SW480 (cell line): ENCODE measurements at places on chromosomes 2 and 18.

DNA sequence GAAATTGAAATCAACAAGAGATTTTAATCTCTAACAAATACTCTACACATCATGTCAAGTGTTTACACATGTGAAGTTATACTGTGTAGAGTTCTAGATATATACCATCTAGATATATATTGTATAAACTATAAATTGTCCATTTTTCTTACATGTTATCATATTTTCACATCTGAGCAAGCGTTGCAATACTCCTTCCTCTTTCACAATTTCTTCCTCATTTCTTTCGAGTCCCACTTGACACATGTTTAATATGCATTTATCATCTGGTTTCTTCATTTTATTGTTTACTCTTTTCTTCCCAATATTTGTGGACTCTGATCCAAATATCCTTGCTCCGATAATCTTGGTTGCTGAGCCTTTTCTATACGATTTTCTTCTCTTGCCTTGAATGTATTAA, 50.2 kb downstream of the UNC80 start:
- no peak for DNase-seq

DNA sequence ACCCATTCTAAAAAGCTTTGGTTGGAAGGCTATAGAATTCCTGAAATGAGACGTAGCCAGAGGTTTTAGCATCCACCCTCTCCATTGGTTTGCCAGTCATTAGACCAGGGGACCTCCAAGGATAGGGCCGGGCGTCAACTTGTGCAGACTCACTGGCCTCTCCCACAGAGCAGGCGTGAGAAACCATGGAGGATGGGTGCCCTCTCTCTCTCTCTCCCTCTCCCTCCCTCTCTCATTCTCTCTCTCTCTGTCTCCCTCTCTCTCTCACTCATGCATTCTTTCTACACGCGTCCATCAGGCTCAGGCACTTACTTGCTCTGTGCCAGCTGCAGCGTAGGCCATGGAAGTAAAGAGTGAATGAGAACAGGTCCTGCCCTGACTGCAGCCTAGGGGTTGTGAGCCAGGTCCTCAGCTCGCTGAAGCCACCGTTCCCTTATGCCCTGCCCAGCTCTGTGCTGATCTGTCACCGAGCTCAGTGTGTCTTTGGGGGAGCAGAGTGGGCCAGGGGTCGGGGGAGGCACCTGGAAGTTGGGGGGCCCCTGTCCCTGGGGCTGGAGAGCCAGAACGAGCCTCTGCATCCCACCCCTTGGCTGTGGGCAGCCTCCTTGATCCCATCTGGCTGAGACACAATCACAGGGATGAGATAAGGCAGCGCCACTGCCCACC, 304.4 kb upstream of the HS6ST1 start:
- DNase-seq, result no peak

GRCh38 chr2:26076001-26076587, 42.2 kb downstream of the RAB10 start:
- no peak for DNase-seq

GRCh38 chr18:74834424-74835309, 237.0 kb downstream of the ZNF407 start:
- DNase-seq, result no peak

DNA sequence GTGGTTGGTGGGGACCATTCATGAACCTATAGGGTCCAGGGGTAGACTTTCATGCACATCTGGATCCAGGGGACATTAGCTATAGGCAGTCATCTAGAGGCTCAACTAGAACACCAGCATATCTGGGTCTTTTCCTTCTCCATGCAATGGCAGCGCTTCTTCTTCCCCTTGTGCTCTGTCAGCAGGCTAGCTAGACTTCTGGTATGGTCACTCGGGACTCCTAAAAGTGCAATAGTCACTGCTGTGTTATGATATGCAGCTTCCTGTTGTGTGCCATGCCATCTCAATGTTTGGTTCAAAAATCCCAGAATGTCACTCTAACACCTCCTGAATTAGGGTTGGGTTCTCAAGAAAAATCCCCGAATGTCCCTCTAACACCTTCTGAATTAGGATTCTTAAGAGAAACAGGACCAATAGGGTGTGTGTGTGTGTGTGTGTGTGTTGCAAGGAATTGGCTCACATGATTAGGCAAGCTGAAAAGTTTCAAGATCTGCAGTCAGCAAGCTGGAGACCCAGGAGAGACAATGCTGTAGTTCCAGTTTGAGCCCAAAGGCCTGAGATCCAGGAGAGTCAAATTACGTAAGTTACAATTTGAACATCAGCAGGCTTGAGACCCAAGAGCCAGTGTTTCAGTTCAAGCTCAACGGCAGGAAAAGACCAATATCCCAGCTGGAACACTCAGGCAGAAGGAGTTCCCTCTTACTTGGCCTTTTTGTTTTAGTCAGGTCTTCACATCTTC, 97.1 kb upstream of the LTBP1 start:
- no peak for DNase-seq

DNA sequence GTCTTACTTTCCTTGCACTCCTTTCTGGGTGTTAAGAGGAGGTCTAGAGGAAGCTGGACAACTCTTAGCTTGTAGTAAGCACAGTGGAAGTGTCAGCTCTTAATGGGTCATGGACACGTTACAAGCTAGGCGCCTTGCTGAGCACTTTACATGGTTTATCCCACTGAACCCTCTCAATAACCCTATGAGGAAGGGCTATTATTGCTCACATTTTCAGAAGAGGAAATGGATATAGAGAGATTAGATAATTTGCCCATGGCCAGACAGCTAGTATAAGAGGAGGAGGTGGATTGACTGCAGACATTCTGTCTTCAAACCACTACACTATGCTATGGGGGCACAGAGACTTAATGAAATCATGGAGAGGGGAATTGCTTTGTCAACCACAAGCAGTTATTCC, 8.3 kb upstream of the IL1RN start:
- DNase-seq, result no peak

DNA sequence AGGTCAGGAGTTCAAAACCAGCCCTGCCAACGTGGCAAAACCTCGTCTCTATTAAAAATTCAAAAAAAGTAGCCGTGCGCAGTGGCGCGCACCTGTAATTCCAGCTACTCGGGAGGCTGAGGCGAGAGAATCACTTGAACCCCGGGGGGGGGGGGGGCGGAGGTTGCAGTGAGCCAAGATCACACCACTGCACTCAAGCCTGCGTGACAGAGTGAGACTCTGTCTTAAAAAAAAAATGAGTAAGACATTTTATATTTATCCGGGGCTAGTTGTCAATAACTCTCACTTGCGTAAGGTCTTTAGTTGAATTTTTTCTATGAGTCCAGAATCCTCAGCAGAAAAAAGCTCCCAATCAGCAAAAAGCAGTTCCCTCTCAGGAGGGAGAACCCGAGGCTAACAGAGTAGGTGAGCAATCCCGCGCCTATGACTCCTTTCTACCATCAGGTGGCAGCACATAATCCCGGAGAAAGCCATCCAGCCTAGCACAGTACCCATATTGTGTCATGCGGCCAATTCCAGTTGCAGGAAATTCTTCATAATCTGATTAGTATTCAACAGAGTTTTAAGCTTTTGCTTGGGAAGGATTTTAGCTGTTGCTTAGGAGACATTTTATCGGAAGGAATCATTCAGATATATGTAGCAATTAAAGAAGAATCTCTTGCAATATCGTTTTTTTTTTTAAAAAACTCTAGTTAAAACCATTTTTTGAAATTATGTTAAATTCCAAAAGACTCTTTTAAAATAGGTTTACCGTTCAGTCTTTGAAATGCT, 11.9 kb upstream of the CRYGA start:
- DNase-seq, result peak; percentile 75

- DNase-seq, result peak; percentile 87
Observed at GRCh38 chr2:16005816-16006536, 65.6 kb downstream of the MYCN start.

GRCh38 chr18:48888773-48889080, 62.0 kb downstream of the SMAD7 start:
- no peak for DNase-seq

GRCh38 chr2:95377216-95378123, 25.0 kb upstream of the FAHD2A start:
- DNase-seq, result no peak

- no peak for DNase-seq
Observed at GRCh38 chr2:191845248-191845715, 1.6 kb downstream of the CAVIN2 start.

DNA sequence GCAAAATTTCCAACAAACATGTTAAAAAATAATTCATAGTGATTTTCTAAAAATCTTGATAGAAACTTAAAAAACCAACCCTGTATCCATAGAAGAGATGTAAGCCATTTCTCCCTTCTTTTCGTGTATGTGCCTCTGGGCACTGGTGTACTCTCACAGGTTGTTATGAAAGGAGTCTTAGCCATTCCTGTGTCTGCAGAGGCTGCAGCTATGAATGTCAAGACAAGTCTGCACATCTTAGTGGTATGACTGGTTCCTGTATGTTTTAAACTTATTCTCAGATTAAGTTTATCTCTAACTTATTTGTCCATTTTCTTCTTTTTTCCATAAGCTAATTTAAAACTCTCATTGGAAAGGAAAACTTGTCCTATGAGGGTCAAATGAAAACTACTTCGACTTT, 84.0 kb downstream of the DPP4 start:
- DNase-seq, result no peak

DNA sequence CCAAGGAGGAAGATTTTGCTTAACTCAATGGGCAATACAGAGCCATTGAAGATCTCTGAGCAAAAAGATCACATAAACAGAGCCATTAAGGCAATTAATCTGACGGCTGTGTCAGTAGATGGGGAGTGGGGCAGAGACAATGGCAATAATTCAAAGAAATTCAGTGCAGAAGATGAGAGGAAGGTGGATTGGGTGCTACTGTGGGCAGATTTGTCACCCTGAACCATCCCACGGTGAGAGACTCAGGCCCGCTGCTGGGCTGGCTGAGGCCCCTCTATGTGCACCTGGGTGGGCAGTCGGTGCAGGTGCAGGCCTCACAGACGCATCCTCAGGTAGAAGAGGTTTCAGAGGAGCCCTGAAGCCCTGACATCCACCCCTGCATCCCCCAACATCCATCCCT, 458.6 kb downstream of the EIPR1 start:
- no peak for DNase-seq

DNA sequence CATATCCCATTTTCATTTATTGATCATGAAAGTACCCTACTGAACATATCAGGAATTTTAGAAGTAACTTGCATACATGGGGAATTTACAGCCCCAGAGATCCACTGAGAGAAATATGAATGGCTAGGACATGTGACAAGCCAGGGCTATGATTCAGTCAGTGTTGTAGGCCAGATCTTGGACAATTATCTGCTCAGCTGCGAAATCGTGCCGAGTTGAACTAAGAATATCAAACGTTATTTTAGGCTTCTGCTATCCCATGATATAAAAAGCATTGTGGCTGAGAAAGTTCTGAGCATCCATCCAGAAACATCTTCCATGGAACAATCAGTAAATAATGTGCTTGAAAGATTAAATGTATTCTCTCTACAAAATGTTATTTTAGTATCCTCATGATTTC, 85.7 kb upstream of the UNC80 start:
- DNase-seq, result no peak

DNA sequence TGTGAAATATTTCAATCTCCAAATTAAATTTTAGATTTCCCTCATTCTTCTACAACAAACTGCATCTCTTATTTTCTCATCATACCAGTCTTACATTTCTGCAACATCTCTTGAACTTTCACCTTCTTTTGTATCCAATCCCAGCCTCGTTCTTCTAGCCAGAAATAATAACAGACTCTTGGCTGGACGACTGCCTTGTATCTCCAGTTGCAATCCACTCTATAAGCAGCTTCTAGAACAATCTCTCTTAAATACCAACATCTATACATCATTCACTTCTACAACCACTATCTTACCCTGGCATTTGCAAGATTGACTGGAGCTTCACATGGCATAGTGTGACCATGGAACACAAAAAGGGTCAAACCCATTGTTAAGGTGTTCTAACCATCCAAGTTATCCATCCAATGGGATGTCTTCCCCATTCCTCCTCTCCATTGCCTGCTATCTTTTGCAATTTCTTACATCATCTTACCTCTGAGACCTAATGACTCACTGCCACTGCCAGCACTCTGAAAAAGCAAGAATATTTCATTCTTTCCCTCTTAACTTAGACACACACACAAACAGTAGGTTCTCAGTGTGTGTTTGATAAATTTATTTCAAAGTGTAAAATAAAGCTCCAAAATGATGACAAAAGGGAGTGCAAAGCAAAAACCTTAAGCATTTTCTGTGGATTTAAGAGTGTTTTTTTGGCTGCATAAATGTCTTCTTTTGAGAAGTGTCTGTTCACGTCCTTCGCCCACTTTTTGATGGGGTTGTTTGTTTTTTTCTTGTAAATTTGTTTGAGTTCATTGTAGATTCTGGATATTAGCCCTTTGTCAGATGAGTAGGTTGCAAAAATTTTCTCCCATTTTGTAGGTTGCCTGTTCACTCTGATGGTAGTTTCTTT, 145.6 kb downstream of the METTL4 start:
- peak; percentile 17 for DNase-seq

DNA sequence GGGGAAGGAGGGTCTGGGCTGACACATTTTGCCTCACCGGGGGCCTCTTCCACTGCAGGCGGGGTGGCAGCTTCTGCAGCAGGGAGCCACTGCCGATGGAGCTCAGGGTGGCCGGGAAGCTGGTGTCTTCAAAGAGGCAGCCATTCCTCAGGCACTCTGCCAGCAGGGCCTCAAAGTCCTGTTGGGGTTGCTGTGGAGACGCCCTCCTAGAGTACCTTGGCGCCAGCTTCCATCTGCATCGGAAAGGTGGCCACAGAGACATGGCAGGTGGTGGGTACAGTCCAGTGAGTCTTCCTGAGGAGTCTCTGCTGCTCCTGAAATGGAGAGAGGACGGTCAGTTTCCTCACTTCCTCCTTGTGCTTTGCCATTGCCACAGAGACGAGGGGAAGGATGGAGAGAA, 12.1 kb downstream of the CAPN14 start:
- DNase-seq, result no peak
